ENCODE measurements at places on chromosomes 1 and 21.

DNA sequence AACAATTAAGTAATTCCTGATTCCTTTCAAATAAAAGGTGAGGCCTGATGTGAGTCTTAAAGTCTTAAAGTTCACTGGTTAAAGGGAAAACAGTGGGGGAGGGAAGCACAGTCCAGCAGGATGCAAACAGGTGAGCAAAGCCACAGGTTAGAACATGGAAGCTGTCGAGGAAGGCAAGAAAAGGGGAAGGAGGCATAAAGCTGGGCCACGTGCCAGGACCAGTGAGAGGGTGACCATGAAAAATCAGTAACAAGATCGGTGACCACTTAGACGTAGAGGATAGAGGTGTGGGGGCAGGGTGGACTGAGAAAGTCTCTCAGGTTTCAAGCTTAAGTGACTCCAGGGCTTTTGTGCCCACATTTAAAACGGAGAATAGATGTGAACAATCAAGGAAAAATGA lies 231.3 kb downstream of the SETD4 start:
- ATAC-seq: no peak

DNA sequence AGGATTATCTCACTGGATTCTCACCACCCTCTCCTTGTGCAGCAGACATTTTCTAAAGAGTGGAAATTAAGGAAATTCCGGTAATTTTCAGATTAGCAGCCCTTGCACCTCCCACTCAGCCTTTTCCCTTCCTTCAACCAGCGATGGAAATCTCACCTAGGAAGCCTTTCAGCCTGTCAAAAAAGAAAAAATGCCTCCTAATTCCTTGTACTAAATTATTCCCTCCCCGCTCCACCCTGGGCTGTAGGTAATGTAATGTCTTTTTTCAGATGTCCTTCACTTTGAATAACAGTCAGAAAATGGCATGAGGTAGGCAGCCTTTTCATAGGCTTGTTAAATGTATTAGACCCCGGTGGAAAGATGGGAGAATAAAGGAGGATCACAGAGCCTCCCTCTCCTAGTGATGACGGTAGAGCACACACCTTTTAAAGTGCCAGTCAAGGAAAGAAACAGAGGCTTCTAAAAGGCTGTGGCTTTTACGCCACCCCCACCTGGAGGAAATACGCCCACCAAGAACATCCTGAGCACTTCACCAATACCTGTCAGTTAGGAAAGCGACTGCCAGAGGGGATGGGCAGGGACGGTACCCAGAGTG lies 62.8 kb upstream of the NEK2 start:
- no peak for ATAC-seq

DNA sequence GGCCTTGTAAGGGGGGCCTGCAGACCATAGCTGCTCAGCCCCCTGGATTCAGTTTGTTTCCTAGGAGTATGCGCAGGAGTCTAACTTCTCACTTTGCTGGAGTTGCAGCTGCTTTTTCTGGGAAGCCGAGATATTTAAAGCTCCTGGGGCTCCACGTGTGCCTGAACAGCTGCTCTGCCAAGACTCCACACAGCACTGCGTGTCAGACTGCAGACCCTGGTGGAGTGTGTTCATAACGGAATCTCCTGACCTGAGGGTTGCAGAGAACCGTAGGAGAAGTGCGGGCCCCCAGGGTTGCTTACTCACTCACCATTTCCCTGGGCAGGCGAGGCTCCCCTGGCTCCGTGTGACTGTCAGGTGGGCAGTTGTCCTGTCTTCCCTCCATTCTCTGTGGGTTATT lies 474.3 kb upstream of the TMPRSS15 start:
- no peak for ATAC-seq

- no peak for ATAC-seq
Measured at GRCh38 chr1:10897321-10897980, 101.0 kb upstream of the CASZ1 start.

DNA sequence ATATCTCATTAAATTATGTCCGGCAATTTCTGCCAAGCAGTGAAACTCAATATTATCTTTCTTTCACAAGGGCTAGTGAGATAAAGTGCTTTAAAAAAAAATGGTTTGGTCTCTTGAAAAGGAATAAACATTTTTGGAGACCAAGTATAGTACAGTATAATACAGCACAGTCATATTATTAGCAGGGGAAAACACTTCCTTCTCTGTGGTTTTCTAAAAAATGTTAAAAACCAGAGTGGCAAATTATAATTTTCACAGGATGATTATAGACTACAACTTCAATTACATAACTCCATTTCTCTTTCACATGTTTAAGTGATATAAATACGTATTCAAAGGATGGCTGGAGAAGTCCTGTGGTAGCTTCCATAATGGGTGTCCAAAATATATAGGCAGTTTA lies 170.3 kb upstream of the DMRTA2 start:
- no peak for ATAC-seq

GRCh38 chr1:161933592-161934588 lies 89.8 kb downstream of the OLFML2B start:
- ATAC-seq: no peak

All from stimulated activated memory B cell treated with anti-CD40 and anti-IgM and Interleukin-4, amounts not matched to agents 10 μg/mL and 1 μg/mL and 100 μg/mL, for 72 hours (primary cell).